Aorta (tissue), 5 donors: ENCODE measurements at places on chromosomes 12 and 14. TPM values are rescaled to one million over a fixed set of nuclear protein-coding genes. Genes with fewer than 3 reads are reported as not detected.
A peak's percentile ranks its signal among the peaks of the same experiment; 100 is the strongest.

MGAT4C gene
- total RNA-seq = 0.68 TPM

PAPLN gene
- 21.4 TPM for total RNA-seq

PROX2 gene
- total RNA-seq = not detected

COX8C gene
- total RNA-seq = not detected

NEDD1 gene
- total RNA-seq = 14.6 TPM

TCHP gene
- total RNA-seq = 9.8 TPM

DNA sequence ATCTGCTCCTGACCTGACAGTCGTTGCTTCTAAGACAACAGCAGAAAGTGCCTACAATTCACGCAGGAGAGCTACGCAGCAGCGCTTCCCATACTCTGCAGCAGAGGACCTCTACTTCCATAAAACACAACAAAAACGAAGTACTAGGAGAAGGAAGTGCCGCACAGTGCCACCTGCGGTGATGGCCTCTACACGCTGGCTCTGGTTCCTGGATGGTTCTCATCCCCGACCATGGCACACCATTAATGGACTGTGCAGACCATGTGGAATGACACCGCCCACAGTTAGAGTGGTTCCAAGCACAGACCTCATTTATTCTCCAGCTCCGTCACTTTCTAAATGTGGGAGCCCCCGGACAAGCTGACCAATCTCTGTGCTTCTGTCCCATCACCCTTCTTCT lies 28.3 kb downstream of the TPCN1 start:
- no peaks in the 10 kb centered on the region for H3K36me3 ChIP-seq
- H3K27ac ChIP-seq = no peak overlapping the region
- H3K27me3 ChIP-seq = no peaks in the 10 kb centered on the region
- no peak for DNase-seq
- no peak overlapping the region for H3K4me3 ChIP-seq
- H3K4me1 ChIP-seq = peaks cover 4% of the 10 kb centered on the region

GRCh38 chr14:49972823-49973222 lies 79.9 kb downstream of the ARF6 start:
- H3K4me3 ChIP-seq = no peak overlapping the region
- no peak overlapping the region for H3K27ac ChIP-seq
- H3K36me3 ChIP-seq = no peaks in the 10 kb centered on the region

- no peak overlapping the region for H3K27ac ChIP-seq
- H3K27me3 ChIP-seq = no peaks in the 10 kb centered on the region
- no peaks in the 10 kb centered on the region for H3K36me3 ChIP-seq
These were observed 31.5 kb upstream of the EMP1 start for GRCh38 chr12:13164921-13165616.

- no peak overlapping the region for H3K27ac ChIP-seq
- no peaks in the 10 kb centered on the region for H3K27me3 ChIP-seq
- no peaks in the 10 kb centered on the region for H3K36me3 ChIP-seq
- no peak for DNase-seq
- no peaks in the 10 kb centered on the region for H3K4me1 ChIP-seq
These were observed 56.1 kb upstream of the FUT8 start for GRCh38 chr14:65356327-65356836.

DNA sequence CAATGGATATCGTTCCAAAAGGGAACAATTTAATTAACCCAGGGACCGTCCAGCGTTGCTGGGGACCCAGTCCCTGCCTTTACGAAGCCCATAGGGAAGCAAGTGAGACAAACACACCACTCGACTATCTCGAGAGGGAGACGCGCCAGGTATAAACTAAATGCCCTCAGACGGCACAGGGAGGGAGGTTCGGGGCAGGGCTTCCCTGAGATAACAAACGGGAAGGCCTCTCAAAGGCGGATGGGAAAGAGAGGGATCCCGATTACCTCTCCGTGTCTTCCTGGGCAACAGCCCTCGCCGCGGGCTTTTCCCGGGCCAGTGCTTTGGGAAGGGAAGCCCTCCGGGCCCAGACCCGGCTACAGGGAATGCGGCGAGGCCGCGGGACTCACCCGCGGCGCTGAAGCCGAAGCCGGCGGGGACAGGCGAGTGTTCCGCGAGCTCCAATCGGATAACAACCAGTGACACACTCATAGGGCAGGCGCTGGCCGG lies 390 bp downstream of the BRAP start:
- no peak overlapping the region for H3K27ac ChIP-seq
- peaks cover 3% of the 10 kb centered on the region for H3K4me1 ChIP-seq
- DNase-seq = no peak
- H3K36me3 ChIP-seq = no peaks in the 10 kb centered on the region
- peak overlapping the region; percentile 82 for H3K4me3 ChIP-seq
- no peaks in the 10 kb centered on the region for H3K27me3 ChIP-seq

- H3K36me3 ChIP-seq = no peaks in the 10 kb centered on the region
- H3K27me3 ChIP-seq = no peaks in the 10 kb centered on the region
- no peak for DNase-seq
- H3K4me3 ChIP-seq = no peak overlapping the region
These were observed 938.8 kb upstream of the FBXO33 start for GRCh38 chr14:40371011-40371410.

DNA sequence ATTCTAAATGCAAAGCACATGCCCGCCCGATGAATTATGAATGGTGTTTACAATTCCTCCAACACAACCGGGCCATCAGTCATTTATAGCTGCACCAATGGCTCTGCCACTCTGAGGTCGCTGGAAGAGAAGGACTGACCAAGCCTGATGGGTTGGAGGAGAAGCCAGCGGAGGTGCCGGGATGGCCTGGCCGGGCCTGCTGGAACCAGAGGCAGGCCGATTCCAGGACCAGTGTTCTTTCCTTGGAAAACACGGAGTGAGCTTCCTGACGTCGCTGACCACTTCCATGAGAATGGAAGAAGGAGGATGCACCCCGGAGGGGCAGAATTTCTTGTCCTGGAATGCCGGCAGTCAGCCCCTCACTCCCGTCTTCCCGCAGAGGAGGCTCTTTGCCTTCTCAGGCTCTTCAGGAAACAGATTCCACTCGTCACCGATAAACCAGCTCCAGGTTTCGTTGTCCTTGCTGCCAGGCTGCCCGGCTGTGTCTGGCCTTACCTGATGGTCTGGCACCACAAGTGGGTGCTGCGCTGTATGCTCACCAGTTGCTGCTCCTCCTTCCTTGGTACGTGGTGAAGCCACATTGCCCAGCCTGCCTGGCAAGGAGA lies 358.5 kb upstream of the SFSWAP start:
- H3K36me3 ChIP-seq = no peaks in the 10 kb centered on the region
- H3K4me1 ChIP-seq = no peaks in the 10 kb centered on the region
- no peaks in the 10 kb centered on the region for H3K27me3 ChIP-seq
- no peak overlapping the region for H3K4me3 ChIP-seq

- peak; percentile 74 for DNase-seq
- no peaks in the 10 kb centered on the region for H3K27me3 ChIP-seq
- peaks cover 17% of the 10 kb centered on the region for H3K4me1 ChIP-seq
- no peak overlapping the region for H3K27ac ChIP-seq
These were observed 98.6 kb downstream of the PELI2 start for GRCh38 chr14:56216626-56217379.

DNA sequence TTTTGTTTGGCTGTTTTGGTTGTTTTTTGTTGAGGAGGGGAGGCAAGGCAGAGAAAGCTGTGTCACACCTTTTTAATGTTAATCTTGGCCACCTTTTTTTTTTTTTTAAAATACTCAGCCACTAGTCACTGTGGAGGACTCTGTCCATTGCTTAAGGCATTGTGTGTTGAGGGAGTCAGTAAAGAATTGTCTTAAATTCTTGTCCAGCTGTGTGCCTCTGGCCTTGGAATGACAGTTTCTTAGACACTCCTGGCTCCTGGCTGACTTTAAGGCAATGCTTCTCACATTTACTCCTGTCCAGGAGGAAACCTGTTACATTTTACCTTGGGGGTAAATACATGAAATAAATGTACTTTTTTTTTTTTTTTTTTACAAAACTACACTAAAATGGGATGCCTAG lies 18.1 kb upstream of the SMCO2 start:
- no peak overlapping the region for H3K4me3 ChIP-seq
- H3K27ac ChIP-seq = no peak overlapping the region
- H3K4me1 ChIP-seq = peaks cover 2% of the 10 kb centered on the region
- H3K27me3 ChIP-seq = no peaks in the 10 kb centered on the region
- DNase-seq = no peak

DNA sequence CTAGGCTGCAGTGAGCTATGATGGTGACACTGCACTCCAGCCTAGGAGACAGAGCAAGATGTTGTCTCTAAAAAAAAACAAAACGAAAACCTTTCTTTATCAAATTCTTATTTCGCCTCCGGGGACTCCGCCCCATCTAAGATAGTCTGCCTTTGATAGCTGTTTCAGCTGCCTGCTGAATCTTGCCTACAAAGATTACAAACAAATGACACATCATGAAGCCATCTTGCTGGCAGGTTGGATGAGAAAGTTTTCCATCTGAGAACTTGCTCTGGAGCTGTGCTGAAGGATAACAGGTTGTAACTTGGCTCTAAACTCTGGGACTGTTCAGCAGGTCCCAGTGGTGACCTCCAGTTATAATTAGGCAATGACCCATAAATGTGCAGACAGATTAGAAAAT lies 41.8 kb upstream of the AEBP2 start:
- H3K4me3 ChIP-seq = no peak overlapping the region
- no peaks in the 10 kb centered on the region for H3K4me1 ChIP-seq
- H3K27me3 ChIP-seq = no peaks in the 10 kb centered on the region
